ENCODE measurements at places on chromosomes 3 and 15. TPM values are rescaled to one million over a fixed set of nuclear protein-coding genes. Genes with fewer than 3 reads are reported as not detected.
A peak's percentile ranks its signal among the peaks of the same experiment; 100 is the strongest.

- no peak for DNase-seq
Observed at GRCh38 chr3:149581681-149582370, 76.0 kb downstream of the WWTR1 start.

IL5RA gene
- 1.1 TPM for total RNA-seq

FANCD2OS gene
- not detected for total RNA-seq

DNA sequence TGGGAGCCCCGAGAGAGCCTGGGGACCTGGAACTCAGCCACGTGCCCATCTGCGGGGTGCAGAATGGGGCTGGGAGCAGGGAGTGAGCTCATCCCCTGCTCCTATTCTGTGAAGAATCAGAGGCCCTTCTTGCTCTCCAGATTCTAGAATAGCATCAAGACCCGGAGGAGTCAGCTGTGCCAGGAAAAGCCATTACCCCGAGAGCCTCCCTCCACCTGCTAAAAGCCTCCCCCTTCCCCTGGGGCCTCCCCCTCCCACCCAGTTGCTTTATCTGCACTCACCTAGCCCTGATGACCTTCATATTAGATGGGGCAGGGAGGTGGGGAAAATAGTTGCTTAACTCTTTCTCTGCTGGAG, 23.1 kb downstream of the CCDC33 start:
- DNase-seq: no peak

- no peak for DNase-seq
Observed at GRCh38 chr15:80106051-80106450, 46.6 kb downstream of the ZFAND6 start.

GRCh38 chr3:13111173-13111872, 38.1 kb upstream of the IQSEC1 start:
- no peak for DNase-seq

GRCh38 chr3:116316771-116317170, 128.5 kb downstream of the LSAMP start:
- no peak for DNase-seq

TARS3 gene
- 13.8 TPM for total RNA-seq

PPP1R14D gene
- total RNA-seq: not detected

NR2E3 gene
- 0.19 TPM for total RNA-seq

DNA sequence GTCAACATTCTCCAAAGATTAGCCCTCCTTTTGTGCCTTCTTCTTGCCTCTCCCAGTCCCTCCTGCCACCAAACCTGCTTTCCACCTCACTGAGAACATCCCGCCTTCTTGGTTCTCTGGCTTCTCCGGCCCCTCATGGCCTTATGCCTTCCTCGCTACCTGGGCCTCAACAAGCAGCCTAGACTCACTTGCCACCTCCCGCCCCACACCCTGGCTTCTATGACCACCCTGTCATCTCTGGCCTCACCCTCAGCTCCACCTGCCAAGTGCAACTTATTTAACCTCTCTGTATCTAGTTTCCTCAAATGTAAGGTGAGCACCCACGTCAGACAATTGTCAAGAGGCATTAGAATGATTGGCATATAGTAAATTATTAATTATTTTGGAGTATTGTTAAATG, 68.8 kb upstream of the MEX3B start:
- no peak for DNase-seq

DNA sequence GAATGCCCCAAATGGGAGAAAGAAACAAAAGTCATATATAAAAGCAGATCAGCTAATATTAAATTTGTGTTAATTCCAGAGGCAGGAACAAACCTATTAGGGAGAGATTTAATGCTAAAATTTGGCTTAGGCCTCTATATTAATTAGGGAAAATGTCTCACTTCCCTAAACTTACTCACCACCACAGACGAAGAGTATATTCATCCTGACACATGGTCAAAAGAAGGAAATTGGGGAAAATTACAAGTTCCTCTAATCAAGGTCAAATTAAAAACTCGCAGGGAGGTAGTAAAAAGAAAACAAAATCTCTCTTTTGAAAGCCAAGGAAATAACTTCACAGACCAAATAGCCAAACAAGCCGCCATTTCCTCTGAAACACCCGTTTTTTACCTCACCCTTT, 32.2 kb downstream of the GRM2 start:
- DNase-seq: no peak

GRCh38 chr15:91522605-91523332, 330.7 kb upstream of the SLCO3A1 start:
- peak; percentile 19 for DNase-seq

DNA sequence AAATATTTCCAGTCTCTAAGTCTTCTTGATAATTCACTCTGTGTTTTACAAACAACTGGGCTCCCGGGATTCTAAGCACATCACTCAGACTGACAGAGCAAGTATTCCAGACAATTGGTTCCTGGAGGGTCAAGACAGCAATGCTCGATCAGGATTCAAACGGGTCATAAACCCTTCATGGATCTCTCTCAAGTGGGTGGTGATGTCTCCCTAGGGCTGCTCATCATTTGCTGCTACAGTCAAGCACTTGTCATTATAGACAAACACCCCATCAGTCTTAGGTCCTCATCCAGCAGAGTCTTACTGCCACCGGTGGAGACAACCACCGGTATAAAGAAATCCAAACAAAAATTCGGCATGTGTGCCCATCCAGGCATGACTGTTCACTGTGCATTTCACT, 921.1 kb downstream of the FHIT start:
- peak; percentile 37 for DNase-seq

DNA sequence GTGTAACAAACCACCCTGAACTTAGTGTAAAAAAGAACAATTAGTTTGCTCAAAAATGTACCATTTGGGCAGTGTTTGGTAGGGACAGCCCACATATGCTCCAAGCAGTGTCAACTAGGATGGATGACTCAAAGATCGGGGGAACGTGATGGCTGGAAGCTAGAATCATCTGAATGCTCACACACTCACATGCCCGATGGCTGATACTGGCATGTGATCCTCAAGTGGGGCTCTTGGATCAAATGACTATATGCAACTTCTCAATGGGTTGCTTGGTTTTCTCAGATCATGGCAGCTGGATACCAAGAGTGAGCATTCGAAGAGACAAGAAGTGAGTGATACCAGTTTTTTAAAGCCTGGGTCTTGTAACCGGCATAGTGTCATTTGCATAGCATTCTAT, 335.9 kb upstream of the KCNMB2 start:
- DNase-seq: no peak

DNA sequence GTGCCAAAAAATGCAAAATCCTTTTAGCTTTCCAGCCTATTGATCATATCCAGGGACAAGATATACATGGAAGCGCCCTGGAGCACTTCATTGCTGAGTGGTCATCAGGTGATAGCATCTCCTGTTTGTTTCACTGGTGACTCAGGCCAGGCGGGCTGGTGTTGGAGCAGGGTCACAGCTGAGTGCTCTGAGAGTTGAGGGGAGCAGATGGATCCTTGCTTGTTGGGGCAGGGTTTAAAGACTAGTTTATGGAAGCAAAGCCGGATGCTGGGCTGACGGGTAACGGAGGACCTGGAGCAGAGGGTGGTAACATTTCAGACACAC, 405.0 kb upstream of the TPM1 start:
- no peak for DNase-seq

KY gene
- 0.50 TPM for total RNA-seq

- no peak for DNase-seq
Observed at GRCh38 chr15:78255421-78256043, 8.8 kb upstream of the DNAJA4 start.

DNA sequence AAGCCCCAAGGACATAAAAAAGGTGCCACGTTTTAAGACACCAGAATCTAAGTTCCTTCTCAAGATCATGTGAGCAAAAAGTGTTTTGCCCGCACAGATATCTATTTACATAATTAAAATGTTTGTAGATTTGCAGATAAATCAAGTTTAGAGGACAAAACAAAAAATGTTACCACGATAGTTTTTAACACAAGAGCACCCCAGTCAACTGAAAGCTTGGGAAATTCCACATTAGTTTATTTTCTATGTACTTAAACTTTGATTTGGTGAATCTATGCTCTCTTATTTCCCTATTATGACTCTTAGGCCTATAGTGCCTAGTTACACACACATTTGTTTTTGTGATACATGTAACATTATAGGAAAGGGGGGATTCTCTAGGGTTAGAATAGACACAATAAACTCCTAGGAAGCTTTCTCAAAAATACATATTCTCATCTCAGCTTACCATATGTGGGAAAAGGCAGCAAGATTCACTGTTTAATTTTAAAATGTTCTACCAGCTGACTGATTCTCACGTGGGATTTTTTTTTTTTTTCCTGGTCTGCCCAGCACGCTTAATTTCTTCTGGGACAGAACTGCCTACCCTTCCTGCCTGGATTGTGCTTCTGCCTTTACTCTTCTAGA, 8.4 kb upstream of the LEKR1 start:
- DNase-seq: no peak

DNA sequence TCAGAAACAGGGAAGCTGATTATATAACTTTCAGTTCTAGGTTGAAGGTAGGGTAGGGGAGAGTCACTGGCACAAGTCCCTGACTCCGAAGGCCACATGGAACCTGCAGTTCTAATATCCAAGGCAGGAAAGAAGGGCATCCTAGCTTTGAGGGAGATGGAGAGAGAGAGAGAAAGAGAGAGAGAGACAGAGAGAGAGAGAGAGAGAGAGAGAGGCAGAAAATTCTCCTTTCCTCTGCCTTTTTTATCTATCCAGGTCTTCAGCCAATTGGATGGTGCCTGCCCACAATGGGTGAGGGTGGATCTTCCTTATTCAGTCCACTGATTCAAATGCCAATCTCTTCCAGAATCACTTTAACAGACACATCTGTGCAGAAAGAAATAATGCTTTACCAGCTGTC, 35.7 kb upstream of the TMEM45A start:
- DNase-seq: no peak

DNA sequence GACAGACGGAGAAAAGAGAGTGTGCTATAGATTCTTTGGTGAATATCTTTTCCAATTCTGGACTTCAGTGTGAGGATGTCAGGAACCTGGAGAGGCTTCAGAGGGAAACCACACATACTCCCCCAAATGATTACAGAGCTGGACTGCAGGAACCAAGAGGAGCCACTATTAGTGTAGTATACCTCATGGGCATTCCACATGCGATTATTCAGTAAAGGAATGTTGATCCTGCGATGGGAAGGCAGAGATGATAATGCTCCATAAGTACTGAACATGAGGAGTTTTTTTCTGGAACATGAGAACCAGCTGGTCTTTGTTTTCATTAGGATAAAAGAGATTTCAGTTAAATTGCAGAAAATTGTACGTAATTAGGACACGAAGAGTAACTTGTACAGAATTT, 18.7 kb downstream of the STARD9 start:
- DNase-seq: no peak

ACAN gene
- 10.3 TPM for total RNA-seq

DNA sequence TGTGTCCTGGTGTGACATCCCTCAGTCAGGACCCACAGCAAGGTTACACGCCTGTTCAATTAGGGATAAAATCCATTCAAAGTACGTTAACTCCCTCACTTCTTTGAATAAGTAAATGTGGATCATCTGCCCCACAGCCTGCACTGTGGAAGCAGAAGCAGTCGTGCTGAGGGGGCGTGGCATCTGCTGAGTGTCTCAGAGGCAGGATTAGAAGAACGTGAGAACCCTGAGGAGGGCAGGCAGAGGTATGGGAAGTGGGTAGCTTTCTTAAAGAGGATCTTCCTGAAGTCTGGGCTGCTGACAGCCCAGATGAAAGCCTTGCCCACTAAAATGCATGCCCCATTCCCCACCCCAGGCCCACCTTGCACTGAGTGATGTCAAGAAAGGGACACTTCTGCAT, 28.5 kb downstream of the CRABP1 start:
- no peak for DNase-seq

TFG gene
- 84.8 TPM for total RNA-seq

CISH gene
- 30.8 TPM for total RNA-seq

DNA sequence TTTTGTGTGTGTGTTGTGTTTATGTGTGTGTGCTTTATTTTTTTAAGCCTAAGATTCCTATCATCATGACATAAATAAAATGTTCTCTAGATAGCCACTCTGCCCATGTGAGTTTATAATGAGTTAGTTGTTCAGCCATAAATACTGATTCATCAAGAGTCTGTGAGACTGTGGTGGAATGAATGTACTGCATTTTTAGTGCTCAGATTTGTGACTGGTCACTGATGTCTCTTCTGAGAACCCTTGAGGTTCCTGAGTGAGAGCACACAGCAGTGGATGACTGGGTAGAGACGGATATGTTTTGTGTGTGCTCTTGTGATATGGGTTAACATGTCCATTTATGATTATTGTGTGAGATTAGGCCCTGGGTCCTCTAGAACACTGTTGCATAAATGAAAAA, 51.2 kb downstream of the SETD5 start:
- no peak for DNase-seq

GOLGA6L4 gene
- total RNA-seq: 5.6 TPM

DNA sequence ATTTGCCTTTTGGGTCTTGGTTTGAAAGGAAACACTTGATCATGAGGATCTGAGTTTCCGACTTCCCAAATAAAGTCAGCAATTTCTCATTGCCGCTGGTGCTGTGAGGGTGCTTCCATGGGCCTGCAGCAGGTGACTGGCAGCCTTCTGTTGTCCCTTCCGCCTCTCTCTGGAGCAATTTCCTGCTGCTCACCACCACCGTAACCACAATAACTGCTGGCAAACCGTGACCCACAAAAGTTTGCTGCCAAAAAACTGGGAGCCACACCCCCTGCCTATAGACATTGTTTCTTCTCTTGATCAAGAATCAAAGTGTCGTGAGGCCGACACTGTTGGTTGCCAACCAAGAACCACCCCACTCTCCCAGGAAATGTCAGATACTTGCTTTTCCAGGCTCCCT, 164.0 kb downstream of the NR2F2 start:
- no peak for DNase-seq

GRCh38 chr3:159761848-159762635, 226.6 kb upstream of the IL12A start:
- DNase-seq: no peak

AMIGO3 gene
- total RNA-seq: not detected

- no peak for DNase-seq
Observed at GRCh38 chr3:45535665-45536064, 58.9 kb upstream of the LIMD1 start.

GRCh38 chr15:56989411-56989924, 71.0 kb downstream of the TCF12 start:
- DNase-seq: no peak

ZNF660 gene
- total RNA-seq: 5.3 TPM

- DNase-seq: no peak
Observed at GRCh38 chr15:33145447-33145846, 49.1 kb downstream of the FMN1 start.

- no peak for DNase-seq
Observed at GRCh38 chr3:13294442-13295351, 125.4 kb downstream of the NUP210 start.

GRCh38 chr3:71389911-71390573, 193.5 kb downstream of the FOXP1 start:
- peak; percentile 74 for DNase-seq

DNA sequence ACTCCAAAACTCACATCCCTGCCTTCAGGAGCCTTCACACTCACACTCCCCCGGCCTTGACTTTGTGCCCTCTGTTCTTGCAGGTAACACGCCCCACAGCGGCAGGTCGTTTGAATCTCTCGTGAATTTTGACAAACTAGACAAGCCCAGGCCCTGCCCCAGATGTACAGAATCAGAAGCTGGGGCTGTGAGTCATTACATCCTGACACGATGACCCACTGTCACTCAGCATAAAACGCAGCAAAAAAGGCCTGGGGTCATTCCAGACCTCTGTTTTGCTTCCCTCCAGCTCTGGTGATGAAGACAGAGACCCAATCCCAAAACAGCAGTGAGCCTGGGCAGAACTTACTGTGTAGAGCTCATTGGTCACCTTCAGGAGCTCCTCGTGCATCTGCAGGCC, 116.4 kb upstream of the RAD18 start:
- no peak for DNase-seq

ROBO2 gene
- 1.3 TPM for total RNA-seq
